NCI-H524 treated with DMSO at 0.1 percent for 48 hours (cell line): ENCODE measurements at places on chromosomes 12 and 14.

- DNase-seq, result no peak
Observed at GRCh38 chr12:95529693-95530225, 21.5 kb downstream of the USP44 start.

- peak; percentile 50 for DNase-seq
Observed at GRCh38 chr14:54220071-54220703, 176.6 kb upstream of the CDKN3 start.

DNA sequence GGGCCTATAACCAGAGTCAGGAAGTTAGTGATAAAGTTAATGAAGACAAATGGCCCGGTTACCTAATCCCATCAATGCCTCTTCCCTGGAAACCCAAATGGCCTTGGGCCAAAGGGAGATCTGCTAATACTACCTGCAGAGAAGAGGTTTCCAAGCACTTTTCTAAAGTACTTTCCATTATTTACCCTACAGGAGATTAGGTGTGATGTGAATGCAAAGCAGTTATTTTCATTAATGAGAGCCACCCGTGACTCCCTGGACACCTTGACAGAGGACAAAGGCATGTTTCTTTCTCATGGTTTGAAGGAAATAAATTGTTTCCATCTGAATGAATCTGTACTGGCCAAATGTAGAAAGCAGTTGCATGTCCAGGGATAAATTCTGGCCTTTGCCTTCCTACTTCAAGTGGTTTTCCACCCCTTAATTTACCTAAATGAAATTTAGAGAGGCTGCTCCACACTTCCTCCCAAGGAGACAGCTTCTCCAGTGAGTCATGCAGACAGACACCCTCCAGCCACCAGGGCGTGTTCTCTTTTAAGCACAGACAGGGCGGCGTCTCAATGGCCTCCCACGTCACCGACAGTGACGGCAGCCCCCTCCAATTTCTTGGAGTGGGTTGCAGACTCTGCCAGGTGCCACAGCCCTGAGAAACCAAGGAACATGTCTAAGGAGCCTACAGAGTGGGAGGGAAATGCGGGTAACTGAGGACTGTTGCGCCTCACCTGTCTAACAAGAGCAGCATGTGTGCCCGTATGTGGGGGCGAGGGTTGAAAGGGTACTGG is 43.9 kb upstream of the GNPNAT1 start:
- no peak for DNase-seq

DNA sequence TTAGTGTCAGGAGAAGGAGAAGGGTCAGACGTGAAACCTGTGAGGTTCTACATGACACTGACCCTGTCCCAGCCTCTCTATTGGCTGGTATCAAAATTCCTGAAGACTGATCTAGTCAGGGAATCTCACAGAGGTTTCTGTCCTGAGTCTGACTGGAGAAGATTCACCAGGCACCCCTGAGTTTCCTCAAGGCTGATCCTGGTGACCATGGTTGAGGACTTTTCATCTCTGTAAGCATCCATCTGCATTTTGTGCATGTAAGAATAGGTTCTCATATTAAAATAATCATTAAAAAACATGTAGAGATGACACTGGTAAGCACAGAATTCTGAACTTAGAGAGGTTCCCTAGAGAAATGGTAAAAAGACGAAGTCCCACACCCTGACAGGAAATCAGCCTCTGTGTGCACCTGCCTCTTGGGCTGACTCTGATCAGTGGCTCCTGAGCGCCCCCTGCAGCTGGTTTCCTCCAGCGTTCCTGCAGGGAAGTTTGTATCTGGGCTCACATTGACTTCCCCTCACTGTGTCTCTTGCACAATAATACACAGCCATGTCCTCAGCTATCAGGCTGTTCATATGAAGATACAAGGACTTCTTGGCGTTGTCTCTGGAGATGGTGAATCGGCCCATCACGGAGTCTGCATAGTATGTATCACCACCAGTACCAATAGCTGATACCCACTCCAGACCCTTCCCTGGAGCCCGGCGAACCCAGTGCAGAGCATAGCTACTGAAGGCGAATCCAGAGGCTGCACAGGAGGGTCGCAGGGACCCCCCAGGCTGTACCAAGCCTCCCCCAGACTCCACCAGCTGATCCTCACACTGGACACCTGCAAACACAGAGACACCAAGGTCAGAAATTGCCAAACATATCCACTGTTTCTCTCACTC is 991.9 kb downstream of the TMEM121 start:
- no peak for DNase-seq

DNA sequence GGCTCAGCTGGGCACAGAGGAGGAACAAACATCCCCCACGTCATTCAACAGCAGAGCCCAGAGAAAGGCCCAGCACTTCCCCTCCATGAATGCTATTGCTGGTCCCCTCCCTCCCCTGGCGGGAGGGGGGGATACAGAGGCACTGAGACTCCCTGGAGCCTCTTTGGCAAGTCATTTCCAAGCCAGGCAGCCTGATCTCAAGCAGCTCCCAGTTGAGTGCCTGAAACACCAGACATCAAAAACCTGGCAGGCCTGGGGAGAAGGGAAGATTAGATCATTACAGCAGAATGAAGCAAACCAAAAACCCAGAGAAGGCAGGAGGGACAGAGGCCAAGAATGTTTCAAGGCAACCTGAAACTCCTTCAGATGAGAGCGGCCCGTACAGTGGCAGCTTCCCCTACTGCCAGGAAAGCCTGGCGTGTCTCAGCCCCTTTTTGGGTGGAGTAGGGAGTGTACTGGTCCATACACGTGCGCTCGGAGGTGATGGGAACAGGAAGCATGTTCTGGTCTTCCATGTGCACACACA is 92.1 kb downstream of the LRRC74A start:
- no peak for DNase-seq

- DNase-seq, result no peak
Observed at GRCh38 chr12:48970702-48971334, 717 bp downstream of the WNT10B start.

GRCh38 chr12:49051373-49051764 is 9.2 kb downstream of the KMT2D start:
- no peak for DNase-seq

DNA sequence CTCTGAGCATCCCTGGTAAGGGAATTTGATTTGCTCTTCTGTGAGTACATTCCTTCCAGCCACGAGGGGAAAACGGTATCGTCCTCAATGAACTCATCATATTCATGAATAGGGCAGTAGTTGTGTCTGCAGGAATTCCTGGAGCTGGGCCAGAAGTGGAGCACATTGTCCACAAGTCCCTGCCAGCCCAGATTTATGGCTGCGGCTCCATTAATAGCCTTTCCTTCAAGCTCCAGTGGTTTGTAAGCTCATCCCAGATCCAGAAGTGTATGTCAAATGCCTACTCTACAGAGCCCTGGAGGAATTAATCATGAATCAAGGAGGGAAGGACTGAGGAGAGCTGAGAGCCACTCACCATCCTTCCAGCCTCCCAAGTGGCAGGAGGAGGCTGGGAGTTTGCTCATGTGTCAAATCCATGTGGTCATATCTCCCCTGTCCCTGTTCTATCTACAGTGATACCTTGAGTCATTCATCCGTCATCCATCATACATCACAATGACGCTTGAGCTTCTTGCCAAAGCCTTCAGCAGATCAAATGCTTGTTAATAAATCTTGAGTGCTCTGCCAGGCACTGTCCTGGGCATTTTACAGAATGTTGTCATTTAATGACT is 65.5 kb downstream of the SVOP start:
- DNase-seq, result peak; percentile 10

DNA sequence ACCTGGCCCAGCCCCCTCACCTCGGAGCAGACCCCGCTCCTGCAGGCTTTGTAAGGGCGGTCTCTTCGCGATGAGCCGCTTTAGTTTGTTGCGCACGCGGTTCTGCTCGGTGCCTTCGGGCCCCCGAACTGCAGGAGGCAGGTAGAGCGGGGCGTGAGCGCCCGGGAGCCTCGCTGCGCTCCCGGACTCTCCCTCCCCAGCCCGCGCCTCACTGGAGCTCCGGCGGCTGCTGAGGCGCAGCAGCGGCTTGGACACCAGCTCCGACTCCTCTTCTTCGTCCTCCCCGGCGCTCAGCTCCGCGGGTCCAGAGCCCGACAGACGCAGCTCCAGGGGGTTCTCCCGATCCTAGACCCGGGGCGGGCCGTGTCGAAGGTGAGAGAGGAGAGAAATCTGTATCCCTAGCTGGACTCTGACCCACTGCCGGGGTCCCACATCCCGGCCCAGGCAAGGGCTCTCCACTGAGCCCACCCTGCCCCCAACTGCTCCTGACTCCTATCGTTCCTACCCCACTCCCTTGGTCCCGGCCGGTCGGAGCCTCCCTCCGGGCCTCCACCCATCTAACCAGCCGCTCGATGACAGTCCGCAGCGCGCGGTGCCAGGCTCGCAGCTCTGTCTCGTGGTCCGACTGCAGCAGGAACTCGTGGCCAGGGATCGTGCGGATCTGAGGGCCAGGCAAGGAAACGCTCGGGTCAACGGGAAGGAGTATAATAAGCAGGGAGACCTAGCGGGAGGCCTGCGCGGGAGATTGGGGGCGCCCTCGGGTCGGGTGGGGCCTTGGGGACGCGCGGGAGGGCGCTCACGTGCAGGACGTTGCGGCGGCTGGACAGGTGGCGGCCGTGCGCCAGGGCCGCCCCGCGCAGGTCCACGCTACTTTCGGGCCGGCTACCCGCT is 4.2 kb downstream of the ARHGAP9 start:
- no peak for DNase-seq

- no peak for DNase-seq
Observed at GRCh38 chr12:68157380-68157779, 2.2 kb downstream of the IFNG start.

GRCh38 chr12:89278862-89279261 is 73.4 kb downstream of the DUSP6 start:
- no peak for DNase-seq

DNA sequence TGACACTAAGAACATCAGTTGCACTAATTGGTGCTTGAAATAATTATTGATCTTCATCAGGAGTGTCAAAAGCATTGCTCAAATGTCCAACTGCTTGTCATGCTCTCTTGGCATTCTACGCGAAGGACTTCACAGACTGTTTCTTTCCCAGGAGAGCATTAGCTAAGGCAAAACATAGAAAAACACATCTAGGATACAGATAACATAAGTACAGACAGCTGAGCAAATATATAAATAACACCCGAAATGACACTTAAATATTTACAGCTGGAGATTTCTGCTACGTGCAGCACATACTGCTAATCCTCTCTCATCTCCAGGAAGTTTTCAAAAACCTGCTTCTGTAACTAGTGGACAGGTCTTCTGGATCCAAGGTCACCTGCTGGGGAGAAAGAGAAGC is 120.0 kb upstream of the PRMT8 start:
- DNase-seq, result no peak

DNA sequence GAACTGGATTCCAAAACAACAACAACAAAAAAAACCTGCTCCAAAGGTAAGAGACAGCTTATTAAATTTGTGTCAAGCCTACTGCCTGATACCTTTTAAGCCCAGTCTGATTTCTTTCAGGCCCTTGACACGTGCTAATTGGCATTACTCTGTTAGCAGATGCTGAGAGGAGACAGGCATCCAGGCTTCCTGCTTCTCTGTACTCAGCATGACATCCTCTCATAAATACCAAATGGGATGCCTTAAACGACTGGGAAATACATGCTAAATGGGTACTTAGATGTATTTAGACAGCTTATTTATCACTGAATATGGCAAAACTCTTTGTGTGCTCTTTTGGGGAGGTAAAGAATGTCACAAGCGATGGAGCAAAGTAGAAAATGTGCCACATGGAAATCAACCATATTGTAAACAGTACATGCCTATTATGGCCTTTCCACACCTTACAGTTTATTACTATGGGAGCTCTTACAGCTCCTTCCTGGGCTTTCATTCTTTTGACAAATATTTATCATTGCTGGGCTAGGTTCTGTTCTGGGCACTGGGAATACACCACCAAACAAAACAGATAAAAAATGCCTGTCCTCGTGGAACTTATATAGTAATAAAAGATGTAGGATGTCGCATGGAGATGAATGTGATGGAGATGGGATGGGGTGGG is 11.5 kb upstream of the PCED1B start:
- DNase-seq, result no peak

DNA sequence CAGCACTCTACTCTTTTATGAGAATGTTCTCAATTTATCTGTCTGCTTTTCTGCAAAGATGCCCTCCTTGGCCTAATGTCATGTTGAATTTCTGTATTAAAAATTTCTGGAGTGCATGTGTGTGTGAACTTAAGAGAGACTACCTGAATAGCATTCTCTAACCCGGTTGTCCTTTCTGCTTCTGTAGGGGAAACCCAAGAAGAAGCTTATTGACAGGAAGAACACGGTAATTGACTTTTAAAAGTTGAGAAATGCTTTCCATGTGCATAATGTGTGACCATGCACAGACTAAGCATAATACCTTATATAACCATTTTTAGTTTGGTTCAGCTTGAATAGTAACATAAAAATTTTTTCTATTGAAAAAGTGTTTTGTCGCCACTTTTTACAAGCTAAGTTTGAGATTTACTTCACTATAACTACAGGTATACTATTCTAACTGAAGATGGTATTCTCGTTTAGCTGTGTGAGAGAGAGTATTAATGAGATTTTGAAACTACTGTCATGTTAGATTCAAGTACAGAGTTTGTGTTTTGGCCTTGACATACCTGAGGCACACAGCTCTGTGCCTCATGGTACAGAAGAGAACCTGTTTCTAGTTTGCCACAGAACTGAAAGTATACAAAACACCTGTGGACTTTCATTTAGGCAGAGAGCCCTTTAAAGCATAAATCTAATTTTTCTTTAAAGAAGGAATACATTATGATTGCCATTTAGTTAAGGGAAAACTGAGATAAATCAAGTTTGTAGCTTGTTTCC is 96.8 kb downstream of the TTLL5 start:
- no peak for DNase-seq

GRCh38 chr14:59217011-59217410 is 28.5 kb downstream of the DAAM1 start:
- no peak for DNase-seq

- no peak for DNase-seq
Observed at GRCh38 chr14:20436363-20436755, 393 bp upstream of the KLHL33 start.

GRCh38 chr12:125371033-125371432 is 305.8 kb downstream of the AACS start:
- no peak for DNase-seq

DNA sequence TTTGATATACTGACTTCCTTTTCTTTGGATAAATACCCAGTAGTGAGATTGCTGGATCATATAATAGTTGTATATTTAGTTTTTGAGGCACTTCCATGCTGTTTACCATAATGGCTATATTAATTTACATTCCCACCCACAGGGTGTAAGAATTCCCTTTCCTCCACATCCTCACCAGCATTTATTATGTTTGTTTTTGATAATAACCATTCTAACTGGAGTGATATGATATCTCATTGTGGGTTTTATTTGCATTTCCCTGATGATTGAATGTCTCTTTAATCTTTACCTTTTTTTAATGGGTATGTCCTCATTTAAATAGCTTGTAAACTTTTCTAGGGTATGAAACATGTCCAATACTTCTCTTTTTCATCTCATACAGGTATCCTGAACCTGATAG is 11.6 kb upstream of the SAV1 start:
- no peak for DNase-seq
